ENCODE measurements at places on chromosomes 7 and 10. TPM values are rescaled to one million over a fixed set of nuclear protein-coding genes. Genes with fewer than 3 reads are reported as not detected.
A peak's percentile ranks its signal among the peaks of the same experiment; 100 is the strongest.

DNA sequence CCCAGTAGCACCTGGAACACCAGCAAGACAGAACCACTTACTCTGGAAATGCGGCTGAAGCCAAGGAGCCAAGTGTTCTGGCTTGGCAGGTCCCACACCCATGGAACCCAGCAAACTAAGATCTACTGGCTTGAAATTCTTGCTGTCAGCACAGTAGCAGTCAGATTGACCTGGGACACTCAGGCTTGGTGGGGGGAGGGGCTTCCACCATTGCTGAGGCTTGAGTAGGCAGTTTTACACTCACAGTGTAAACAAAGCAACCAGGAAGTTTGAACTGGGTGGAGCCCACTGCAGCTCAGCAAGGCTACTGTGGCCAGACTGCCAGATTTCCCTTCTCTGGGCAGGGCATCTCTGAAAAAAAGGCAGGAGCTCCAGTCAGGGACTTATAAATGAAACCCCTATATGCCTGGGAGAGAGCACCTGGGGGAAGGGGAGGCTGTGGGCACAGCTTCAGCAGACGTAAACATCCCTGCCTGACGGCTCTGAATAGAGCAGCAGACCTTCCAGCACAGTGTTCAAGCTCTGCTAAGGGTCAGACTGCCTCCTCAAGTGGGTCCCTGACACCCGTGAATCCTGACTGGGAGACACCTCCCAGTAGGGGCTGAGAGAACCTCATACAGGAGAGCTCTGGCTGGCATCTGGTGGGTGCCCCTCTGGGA, 121.2 kb downstream of the MTERF1 start:
- no peak for DNase-seq

- no peak for DNase-seq
Measured at GRCh38 chr7:83276250-83276649, 113.6 kb upstream of the PCLO start.

GRCh38 chr10:132962623-132963429, 20.5 kb upstream of the CFAP46 start:
- DNase-seq = no peak

DNA sequence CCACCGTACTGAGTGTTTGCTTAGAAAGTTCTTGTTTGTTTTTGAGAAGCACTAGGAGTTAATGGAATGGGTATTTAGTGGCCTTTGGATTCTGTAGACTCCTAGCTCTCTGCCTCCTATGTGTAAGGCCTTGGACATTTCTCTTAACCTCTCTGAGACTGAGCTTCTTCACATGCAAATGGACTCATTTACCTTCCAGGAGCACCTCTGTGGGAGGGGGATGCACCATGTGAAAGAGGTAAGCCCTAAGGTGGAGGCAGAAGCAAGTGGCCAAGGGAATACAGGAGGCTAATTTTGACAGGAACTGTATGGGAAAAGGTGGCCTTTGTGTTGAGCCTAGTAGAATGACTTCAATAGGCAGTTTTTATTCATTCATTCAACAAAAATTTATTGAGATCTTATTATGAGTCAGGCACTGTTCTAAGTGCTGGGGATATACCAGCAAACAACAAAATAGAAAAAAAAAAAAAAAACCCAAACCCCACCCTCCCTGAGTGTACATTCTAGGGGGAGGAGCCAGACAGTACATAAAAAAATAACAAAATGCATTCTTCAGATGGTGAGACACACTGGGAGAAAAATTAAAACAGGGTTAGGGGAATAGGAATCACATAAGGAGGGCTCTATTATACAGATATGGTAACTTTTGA, 9.2 kb upstream of the EPHA1 start:
- DNase-seq = no peak

- peak; percentile 58 for DNase-seq
Measured at GRCh38 chr10:100873827-100874326, 38.9 kb upstream of the SLF2 start.

GRCh38 chr7:34486371-34486770, 171.6 kb upstream of the NPSR1 start:
- DNase-seq = no peak

ABCB1 gene
- total RNA-seq = not detected

GRCh38 chr7:26182283-26182682, 18.3 kb downstream of the HNRNPA2B1 start:
- DNase-seq = no peak

- no peak for DNase-seq
Measured at GRCh38 chr7:42736931-42737330, 174.9 kb downstream of the C7orf25 start.

DNA sequence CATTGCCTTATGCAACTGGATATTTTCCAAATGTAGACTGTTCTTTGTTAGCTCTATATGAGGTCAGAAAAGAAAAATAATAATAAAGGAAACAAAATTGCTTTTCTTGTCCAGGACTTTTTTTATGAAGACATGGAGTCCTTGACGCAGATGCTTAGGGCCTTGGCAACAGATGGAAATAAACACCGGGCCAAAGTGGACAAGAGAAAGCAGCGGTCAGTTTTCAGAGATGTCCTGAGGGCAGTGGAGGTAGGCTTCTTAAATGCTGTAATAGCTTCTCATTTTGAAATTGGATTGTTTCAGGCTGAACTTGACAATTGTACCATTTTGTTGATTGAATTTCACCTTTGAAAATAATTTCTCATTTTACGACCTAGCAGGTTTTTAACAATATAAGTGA, 12.9 kb upstream of the LSMEM1 start:
- no peak for DNase-seq

DNA sequence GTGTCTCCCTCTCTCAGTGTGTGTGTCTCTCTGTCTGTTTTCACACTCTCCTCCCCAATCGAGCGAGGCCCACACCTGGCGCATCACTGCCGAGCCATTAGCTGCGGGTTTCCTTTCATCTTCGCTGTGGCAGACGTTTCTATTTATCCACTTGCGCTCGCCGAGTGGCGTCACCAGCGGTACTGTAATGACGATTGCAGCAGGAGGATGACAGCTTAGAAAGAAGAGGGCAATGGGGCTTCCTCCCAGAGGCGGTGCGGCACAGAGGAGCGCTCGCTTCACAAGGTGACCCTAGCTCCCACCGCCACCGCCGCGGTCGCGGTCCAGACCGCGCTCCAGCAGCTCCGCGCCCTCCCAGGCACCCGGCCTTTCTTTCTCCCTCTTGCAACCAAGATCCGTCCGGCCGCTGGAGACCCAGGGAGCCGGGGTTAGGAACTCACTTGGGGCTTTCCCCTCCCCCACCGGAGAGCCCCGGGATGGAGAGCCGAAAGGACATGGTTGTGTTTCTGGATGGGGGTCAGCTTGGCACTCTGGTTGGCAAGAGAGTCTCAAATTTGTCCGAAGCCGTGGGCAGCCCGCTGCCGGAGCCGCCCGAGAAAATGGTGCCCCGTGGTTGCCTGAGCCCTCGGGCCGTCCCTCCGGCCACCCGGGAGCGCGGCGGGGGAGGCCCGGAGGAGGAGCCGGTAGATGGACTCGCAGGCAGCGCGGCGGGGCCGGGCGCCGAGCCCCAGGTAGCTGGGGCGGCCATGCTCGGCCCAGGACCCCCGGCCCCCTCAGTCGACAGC, at the start of gene EVX1:
Gene EVX1, plus strand, starts transcription at position 248 of the 785 bp plus-strand sequence. Its CDS starts 229 bp downstream, at position 477.
- no peak for DNase-seq

DNA sequence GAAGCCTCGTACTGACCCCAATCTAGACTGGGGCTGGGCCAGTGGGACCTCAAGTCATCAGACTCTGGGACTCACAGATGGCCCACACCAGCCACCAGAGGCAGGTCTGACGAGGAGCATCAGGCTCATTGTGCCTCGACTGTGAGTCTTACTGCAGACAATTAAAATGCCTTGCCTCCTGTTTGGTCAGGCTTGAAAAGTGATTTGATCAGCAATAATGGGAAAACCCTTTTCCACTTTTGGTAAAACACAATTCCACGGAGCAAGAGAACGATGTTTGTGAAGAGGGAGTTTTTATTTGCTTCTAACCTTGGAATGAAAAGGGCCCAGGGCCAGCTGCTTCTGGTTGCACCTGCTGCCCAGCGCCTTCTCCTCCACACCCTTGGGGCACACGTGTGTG, 43.9 kb downstream of the C10orf143 start:
- no peak for DNase-seq

DNA sequence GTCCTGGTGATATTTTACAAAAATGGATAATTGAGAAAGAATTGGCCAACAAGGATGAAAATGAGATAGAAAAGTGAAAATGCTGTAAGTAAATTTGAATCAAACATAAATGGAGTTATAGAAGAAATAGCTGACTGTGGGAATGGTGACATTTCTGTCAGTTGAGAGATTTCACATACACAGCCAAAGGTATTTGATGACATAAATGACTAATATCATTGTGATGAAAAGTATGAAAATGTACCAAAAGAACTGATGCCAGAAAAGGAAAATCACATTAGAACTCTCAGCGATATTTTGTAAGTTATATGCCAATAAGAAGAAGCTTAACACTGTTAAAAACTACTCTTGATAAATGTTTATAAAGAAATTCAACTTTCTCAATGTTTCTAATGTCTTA, 54.9 kb downstream of the TFPI2 start:
- no peak for DNase-seq

DNA sequence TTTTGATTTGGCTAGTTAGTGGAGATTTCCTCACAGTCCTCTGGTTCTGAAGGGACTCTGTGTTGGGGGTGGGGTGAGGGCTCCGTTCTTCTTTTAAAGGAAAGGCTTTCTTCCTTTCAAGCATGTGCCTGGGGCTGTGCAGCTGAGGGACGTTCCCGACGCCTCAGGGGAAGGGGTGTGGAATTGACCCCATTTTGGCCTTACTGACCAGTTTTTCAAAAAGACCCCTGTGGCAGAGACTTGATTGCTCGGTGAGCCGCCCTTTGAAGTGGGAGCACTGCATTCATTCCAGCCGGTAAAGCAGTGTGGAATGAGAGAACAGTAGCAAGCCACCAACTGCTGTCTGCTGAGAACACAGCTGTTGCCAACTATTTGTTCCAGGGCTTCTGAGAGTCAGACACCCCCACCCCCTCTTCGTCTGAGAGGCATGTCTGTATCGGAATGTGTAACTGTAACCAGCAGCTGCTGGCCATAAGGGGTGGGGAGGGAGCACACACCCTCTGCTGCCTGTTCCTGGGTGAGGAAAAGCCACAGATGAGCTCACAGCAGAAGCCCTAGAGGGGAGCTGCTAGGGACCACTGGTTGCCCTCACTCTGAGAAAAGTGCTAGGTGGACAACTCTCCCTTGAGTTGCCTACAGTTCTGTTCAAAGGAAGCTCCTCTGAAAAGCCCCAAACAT, 33.2 kb downstream of the WBP1L start:
- no peak for DNase-seq

DNA sequence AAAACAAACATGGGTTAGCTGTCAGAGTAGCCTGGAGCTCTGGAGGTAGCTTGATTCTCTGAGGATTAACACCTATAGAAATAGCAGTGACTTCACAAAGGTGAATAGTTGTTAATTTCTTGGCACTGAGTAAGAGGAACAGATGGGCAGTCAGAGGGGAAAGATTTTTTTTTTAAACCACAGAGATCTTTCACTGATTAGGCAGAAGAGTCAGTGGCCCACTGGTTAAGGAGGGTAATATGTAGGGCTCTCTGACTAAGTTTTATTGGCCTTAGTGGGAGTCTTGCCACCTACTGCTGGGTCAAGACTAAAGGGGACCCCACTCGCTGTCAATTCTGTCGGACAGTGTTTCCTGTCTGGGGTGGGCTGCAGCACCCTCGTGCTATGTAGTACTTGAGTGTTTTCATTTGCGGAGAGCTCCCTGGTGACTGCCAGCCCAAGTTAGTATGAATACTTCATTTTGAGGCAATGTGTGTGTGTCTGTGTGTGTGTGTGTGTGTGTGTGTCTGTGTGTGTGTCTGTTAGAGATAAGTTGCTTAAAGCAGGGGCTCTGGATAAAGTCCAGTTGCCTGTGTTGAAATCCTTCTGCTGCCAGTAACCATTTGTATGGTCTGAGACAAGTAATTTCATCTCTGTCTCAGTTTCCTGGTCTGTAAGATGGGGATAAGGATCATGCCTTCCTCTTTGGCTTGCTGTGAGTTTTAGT, 145.2 kb downstream of the ARID5B start:
- no peak for DNase-seq

DNA sequence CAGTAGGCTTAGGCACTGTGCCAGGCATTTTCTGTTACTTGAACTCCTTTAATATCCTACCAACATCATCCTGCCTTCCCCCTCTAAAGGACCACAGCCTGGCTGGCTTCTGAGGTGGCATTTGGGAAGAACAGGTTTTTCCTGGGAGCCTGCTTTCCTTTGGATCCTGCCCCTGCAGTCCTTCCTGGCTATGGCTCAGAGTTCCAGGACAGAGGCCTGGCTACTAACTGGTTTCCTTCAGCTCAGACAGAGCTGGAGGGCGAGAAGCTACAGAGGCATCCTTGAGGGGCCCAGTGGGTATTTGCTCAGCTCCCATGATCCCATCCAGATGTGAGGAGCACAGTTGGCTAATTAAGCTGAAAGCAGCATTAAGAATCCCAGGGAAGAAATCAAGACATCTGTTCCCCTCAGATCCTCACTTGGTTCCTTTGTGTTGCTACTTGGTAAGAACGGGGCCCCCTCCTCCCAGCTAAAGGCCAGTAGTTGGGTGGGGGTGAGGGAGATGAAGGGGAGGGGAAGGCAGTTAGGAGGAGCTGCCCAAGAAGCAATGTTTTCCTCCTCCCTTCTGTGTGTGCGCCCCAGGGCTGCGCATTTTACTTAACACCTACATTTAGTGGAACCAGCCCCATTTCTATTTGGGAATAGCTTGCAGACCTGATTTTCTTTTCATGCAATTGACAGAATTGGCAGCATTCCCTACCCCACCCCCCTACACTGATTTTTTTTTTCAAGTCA, 142.6 kb upstream of the SORCS3 start:
- DNase-seq = no peak

DNA sequence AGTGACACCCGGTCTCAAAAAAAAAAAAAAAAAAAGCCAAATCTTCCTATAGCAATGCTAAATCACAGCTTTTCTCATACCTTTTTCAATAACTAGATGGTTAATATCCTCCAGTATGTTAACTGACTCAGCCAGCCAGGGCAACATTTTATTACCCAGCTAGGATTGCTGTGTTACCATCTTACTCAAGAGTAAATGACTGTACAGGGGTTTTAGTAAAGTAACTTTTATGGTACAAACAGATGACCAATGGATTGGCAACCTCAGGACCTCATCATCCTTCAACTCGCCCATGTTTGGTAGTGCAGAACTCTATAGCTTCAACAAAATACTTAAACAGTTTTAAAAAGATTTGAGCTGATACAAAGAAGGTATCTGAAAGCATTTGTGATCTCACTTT, 59.5 kb downstream of the HBP1 start:
- DNase-seq = no peak

- DNase-seq = no peak
Measured at GRCh38 chr7:26413007-26413691, 121.5 kb downstream of the SNX10 start.

GRCh38 chr10:62687230-62687748, 117.2 kb upstream of the ADO start:
- no peak for DNase-seq

GRCh38 chr7:132548489-132549078, 27.7 kb downstream of the PLXNA4 start:
- DNase-seq = no peak

GRCh38 chr7:20064974-20065862, 152.0 kb downstream of the MACC1 start:
- no peak for DNase-seq

VWDE gene
- total RNA-seq = not detected
